Stimulated activated CD8-positive, alpha-beta memory T cell treated with anti-CD3 and anti-CD28 coated beads, Interleukin-4, amount 100 ng/mL, for 1 hour (primary cell): ENCODE measurements at places on chromosomes 12 and 14.

- DNase-seq: no peak
These were observed 7.2 kb downstream of the DMAC2L start for GRCh38 chr14:50319293-50319692.

- peak; percentile 15 for DNase-seq
These were observed 23.7 kb upstream of the IFT81 start for GRCh38 chr12:110100315-110100970.

GRCh38 chr12:51328587-51328986 is 4.6 kb upstream of the BIN2 start:
- no peak for DNase-seq

DNA sequence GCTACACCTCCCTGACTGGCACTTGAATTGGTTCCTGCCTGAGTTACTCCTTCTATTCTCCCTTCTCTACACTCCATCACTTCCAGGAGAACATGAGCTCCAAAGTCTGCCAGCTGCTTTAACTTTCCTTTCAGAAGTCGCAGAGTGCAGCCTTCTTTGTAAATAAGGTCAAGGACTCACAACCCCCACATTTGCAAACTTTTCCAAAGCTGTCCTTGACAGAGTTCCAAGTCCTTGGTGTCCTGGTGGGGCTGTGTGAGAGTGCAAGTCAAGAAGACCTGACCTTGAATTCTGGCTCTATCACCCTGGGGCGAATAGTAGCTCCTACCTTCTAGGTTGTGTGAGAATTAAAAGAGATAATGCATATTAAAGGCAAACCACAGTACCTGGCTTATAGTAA is 15.6 kb downstream of the CCDC198 start:
- DNase-seq: no peak

- DNase-seq: peak; percentile 0
These were observed 229.6 kb downstream of the BCAT1 start for GRCh38 chr12:24719293-24719721.

- no peak for DNase-seq
These were observed 252.2 kb upstream of the ATP2B1 start for GRCh38 chr12:89960607-89961394.

- no peak for DNase-seq
These were observed at the start of gene ACACB for GRCh38 chr12:109115758-109116610. ACACB (plus strand) TSS chr12:109116587; CDS start chr12:109139406, 22,819 bp downstream.

DNA sequence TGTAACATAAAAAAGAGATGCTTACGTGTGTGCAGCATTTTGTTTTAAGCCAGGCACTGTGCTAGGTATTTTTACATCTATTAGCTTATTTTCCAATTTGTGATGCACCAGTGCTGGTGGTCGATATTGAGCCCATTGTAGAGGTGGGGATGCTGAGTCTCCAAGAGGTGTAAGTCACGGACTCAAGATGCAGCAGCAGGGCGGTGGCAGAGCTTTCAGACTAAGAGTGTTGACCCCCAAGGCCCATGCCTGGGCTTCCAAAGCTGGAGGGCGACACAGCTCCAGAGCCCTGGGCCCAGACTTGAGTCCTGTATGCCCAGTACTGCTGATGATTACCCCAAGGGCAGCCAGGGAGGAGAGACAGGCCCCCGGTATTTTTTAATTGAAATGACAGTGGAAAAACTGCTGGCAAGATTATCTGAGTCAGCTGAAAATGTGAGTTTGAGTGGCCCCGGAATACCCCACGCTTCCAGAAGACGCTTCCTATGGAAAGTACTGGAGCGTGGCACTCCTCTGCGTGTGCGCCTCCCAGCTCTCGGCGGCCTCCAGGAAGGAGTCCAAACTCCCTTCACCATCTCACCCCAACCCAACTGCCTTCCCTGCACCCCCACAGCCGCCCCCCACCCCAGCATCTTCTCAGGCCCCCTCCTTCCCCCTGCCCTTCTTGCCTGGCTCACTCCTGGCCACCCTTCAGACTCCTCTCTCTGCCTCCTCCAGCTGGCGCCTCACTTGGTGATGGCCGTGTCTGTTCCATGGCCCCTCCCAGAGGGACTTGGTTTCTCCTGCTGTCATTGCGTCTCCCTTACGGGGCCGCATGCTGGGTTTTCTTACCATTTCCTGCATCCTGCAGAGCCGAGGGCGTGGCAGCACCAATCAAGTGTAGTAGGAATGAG is 40.7 kb downstream of the ELK3 start:
- no peak for DNase-seq

GRCh38 chr12:2609020-2609419 is 185.8 kb upstream of the FKBP4 start:
- DNase-seq: no peak

DNA sequence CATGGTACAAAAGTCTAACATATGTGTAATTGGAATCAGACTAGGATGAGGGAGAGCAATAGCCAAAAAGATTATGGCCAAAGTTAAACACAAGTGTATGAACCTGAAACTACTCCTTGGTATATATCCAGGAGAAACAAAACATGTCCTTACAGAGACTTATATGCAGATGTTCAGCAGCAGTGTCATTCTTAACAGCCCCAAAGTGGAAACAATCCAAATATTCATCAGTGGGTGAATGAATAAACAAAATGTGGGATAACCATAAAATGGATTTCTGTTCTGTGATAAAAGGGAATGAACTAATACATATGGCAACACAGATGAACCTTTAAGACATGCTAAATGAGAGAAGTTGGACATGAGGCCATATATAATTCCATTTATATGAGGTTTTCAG is 30.2 kb downstream of the PWP1 start:
- DNase-seq: no peak

- no peak for DNase-seq
These were observed 94.2 kb upstream of the FGD4 start for GRCh38 chr12:32305163-32305562.

- DNase-seq: no peak
These were observed 1057.5 kb downstream of the LRFN5 start for GRCh38 chr14:42664190-42664589.

- peak; percentile 53 for DNase-seq
These were observed 515.4 kb downstream of the FUT8 start for GRCh38 chr14:65927931-65928356.

DNA sequence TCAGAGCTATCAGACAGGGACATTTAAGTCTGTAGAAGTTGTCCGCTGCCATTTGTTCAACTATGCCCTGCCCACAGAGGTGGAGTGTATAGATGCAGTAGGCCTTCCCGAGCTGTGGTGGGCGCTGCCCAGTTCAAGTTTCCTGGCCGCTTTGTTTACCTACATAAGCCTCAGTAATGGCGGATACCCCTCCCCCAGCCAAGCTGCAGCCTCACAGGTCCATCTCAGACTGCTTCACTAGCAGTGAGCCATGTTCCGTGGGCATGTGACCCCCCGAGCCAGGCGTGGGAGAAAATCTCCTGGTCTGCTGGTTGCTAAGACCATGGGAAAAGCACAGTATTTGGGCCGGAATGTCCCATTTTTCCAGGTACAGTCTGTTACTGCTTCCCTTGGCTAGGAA is 165.9 kb downstream of the MIPOL1 start:
- DNase-seq: no peak

GRCh38 chr12:132279184-132279889 is 50.1 kb downstream of the GALNT9 start:
- no peak for DNase-seq

GRCh38 chr14:53841109-53842099 is 115.2 kb downstream of the BMP4 start:
- no peak for DNase-seq

DNA sequence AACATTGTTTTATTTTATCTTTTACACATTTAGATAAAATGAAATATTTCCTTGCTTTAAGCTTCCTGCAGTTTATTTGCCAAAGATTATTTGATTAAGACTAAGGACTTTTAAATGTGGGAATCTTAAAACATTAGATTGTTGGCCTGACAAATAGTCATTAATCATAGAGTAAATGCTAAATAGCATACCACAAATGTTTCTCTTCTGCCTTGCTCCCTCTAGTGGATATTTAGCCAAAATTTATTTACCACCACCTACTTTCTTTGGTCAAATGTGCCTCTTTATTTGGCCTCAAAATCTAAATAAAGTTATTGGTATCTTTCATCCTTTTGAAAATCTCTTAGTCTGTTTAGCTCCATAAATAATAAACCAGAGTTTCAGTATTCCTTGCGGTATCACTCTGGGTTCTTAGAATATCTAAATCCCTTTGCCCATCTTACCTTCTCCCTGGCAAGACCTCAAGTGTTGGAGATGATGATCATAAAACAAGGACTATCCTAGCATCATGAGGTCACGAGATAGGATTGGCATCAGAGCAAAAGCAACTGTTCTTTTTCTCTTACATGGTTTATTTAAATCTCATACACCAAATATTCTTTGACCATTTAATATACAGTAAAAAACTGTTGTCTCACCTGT is 150.6 kb upstream of the AEBP2 start:
- DNase-seq: no peak

GRCh38 chr12:93882763-93883162 is 205.6 kb downstream of the CRADD start:
- DNase-seq: no peak

- no peak for DNase-seq
These were observed 51.8 kb upstream of the PSMC1 start for GRCh38 chr14:90204516-90204915.

DNA sequence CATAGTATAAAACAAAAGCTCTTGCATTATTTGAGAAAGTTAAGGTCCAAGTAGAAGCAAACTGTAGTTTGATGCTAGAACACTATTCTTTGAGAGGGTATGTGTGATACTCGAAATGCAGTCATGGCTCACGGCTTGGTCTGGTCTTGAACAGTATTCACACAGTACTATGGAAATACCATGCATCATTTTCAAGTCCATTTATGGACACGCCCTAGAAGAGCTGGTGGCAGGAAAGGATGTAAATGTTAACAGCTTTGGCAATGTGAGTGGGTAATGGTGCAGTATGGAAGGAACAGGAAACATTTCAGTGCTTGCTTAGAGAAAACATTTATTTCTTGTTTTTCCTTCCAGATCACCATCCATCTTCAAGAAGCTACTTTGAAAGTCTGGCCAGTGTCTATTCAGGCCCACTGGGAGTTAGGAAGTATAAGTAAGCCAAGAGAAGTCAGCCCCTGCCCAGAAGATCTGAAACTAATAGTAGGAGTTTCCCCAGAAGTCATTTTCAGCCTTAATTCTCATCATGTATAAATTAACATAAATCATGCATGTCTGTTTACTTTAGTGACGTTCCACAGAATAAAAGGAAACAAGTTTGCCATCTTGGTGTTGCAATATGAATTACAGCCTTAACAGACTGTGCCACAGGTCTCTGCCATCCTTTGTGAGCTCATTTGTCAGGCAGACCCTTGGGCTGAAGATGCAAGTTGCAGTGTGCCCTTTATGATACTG is 5.7 kb upstream of the AKAP5 start:
- DNase-seq: no peak

- no peak for DNase-seq
These were observed 127.9 kb upstream of the FKBP4 start for GRCh38 chr12:2666846-2667245.

- no peak for DNase-seq
These were observed 12.8 kb downstream of the FBLN5 start for GRCh38 chr14:91934554-91935285.

DNA sequence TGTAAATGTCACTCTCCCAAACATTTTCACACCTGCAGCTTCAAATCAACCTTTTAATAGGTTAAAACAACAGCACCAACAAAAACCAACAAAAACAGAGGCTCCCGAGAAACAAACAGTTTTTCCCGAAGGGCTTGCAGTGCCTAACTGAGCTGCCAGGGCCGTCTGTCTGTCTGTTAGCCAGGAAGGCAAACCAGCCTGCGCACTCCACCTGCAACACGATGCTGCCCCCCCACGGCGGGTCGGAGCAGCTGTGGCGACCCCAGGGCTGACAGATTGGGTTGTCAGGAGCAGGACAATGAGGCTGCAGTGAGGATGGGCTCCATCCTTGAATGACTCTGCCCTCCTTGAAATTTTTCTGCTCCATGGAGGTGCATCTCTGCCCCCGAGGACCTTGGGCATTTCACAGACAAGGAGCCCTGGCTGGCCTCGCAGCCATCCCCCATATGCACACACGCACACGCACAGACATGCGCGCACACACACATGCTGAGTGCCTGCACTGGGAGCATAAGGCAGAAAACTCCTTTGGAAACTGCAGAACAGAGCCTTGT is 2.6 kb downstream of the RTL1 start:
- no peak for DNase-seq

DNA sequence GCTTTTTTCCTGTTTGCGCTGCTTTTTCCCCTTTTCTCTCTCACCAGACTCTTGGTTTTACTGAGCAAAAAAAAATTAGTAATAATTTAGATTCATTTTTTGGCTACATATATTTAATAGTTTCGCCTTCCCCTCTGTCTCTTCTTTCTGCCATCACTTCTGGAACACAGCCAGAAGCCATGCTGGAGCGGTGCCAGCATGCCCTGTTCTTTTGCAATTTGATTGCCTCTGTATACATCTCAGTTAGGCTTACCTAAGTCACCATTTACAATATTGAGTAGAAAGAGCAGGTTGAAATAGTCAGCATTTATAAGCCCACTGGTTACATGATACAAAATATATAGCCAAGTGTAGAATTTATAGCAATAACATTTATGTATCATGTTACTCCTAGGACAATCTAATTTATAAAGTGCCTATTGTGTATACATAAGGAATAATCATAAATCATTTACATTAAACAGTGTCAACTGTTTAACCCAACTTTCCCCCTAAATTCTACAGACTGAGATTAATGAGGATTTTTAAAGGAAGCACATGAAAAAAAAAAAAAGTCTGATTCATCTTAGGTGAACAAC is 413.8 kb upstream of the SOX5 start:
- no peak for DNase-seq

DNA sequence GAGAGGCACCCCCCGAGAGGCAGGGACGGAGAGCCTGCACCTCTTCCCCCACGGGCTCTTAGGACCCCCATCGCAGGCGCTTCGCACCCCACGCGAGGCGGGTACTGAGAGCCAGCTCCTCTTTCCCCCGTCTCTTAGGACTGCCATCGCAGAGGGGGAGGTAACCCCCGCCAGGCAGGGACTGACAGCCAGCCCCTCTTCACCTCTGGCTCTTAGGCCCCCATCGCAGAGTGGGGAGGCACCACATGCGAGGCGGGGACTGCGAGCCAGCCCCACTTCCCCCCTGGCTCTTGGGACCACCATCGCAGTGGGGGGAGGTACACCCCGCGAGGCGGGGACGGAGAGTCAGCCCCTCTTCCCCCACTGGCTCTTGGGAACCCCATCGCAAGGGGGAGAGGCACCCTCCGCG is 46.1 kb downstream of the DDX11 start:
- DNase-seq: no peak

DNA sequence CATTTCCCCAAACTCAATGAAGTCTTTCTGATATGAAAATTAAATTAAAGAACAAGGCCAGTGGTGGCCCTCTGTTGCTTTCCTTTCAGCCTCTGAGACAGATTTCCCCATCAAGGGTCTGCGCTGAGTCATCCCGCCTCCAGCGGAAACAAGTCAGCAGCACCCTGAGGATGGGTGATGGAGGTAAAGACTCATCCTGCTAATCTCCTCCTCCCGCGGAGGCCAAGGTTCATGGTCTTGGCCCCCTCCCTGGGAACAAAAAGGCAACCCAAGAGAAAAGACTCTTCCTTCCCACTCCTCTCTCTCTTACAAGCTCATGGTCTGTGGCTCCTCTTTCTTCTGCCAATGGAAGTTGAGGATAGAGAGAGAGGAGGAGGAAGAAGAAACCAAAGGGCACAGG is 9.0 kb upstream of the NUMB start:
- no peak for DNase-seq

- no peak for DNase-seq
These were observed 210.4 kb downstream of the SPTSSA start for GRCh38 chr14:34251662-34252061.

GRCh38 chr12:44118946-44119345 is 283.1 kb downstream of the TMEM117 start:
- no peak for DNase-seq
